Omental fat pad (tissue), 4 donors: ENCODE measurements at places on chromosomes 12 and 14. TPM values are rescaled to one million over a fixed set of nuclear protein-coding genes. Genes with fewer than 3 reads are reported as not detected.

The APOF gene
- total RNA-seq: not detected

GRCh38 chr12:39331539-39332261 is 111.2 kb downstream of the KIF21A start:
- DNase-seq: no peak

DNA sequence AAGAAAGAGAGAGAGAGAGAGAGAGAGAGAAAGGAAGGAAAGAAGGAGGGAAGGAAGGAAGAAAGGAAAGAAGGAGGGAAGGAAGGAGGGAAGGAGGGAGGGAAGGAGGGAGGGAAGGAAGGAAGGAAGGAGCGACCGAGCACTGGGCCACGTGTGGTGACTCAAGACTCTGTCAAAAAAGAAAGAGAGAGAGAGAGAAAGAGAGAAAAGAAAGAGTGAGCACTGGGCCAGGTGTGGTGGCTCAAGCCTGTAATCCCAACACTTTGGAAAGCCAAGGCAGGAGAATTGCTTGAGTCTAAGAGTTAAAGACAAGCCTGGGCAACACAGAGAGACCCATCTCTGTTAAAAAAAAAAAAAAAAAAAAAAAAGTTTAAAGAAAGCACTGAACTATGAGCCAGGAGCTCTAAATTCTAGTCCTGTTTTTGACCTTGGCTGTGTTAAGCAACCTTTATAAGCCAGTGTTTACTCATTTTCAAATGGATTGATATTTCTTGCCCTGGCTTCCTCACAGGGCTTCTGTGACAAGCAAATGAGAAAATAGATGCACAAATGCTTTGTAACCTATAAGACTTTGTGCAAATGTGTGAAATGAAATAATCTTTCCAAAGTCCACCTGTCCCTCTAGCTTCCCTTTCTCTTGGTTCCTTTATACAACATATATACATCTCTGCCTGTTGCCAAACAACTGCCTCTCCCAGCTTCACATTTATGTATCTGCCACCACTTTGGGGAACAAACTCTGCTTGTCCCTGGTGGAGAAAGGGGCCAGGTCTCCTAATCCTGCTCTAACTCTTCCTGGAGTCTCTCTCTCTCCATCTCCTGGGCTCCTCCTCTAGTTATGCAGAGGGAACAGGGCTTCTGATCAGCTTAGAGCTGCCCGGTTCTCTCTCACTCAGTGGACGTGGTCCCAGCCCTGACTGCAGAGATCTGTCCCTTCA is 16.1 kb upstream of the PLEKHG6 start:
- no peak for DNase-seq

- no peak for DNase-seq
Measured at GRCh38 chr14:50726372-50727107, 58.4 kb upstream of the SAV1 start.
